Fibroblast of skin of left biceps (primary cell): ENCODE measurements at places on chromosomes 2 and 18.

- DNase-seq: no peak
These were observed 430.3 kb downstream of the XIRP2 start for GRCh38 chr2:167318581-167318980.

- no peak for DNase-seq
These were observed 286.8 kb upstream of the HS6ST1 start for GRCh38 chr2:128605421-128605820.

- no peak for DNase-seq
These were observed 263.8 kb downstream of the PHLPP1 start for GRCh38 chr18:62979176-62979575.

- DNase-seq: no peak
These were observed 104.9 kb downstream of the ZNF236 start for GRCh38 chr18:76927223-76927725.

DNA sequence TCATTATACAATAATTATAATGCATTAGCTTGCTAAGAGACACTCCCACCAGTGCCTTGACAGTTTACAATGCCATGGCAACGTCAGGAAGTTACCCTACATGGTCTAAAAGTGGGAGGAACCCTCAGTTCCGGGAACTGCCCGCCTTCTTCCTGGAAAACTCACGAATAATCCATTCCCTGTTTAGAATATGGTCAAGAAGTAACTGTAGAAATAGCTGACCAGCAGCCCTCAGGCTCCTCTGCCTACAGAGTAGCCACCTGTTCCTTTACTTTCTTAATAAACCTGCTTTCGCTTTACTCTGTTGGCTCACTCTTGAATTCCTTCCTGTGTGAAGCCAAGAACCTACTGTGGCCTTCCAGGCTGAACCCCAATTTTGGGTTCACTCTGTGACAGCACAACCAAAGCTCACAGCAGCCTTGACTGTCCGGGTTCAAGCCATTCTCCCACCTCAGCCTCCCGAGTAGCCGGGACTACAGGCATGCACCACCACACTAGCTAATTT is 20.0 kb upstream of the PTPN2 start:
- no peak for DNase-seq

- no peak for DNase-seq
These were observed 2.4 kb upstream of the SH2D6 start for GRCh38 chr2:85415980-85416650.

DNA sequence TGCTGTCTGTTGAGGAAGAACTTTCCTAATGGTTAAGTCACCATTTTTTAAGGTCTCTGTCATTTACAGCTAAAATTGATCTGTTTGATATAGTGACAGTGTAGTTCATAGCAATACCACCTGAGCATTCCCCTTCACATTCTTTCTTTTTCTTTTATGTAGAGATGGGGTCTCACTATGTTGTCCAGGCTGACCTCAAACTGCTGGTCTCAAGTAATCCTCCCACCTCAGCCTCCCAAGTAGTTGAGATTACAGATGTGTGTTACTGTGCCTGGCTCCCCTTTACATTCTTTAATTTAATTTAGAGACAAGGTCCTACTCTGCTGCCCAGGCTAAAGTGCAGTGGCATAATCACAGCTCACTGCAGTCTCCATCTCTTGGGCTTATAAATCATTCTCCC is 72.7 kb upstream of the ACVR1 start:
- DNase-seq: no peak

GRCh38 chr18:551404-552061 is 28.6 kb upstream of the CETN1 start:
- no peak for DNase-seq

GRCh38 chr2:197311421-197312033 is 947 bp upstream of the ANKRD44 start:
- no peak for DNase-seq

- DNase-seq: no peak
These were observed 206.4 kb upstream of the SESTD1 start for GRCh38 chr2:179470992-179471391.

DNA sequence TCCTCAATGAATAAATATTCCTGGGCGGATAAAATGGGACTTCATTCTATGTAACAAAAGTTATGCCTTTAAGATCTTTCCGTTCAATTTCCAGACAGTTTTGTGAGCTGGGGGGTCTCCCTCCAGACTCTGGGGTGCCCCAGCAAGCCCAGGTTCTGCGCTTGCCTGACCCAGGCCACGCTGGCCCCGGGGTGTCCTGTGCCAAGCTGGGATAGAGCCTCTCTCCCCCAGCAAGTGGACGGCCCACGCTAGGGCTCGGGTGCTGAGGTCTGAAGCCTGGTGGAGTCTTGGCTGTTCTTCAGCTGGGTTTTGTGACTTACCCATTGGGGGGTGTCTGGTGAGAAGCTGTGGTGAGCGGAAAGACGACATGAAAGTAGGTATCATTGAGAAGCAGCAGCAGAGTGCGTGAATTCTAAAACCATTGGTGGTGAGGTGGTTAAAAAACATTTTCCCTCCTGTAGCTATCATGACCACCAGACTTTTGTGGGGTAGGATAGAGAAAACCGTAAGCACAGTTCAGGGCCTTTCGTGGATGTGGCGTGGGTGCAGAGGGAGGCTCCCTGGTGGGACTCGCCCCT is 346.8 kb downstream of the ANAPC1 start:
- no peak for DNase-seq

DNA sequence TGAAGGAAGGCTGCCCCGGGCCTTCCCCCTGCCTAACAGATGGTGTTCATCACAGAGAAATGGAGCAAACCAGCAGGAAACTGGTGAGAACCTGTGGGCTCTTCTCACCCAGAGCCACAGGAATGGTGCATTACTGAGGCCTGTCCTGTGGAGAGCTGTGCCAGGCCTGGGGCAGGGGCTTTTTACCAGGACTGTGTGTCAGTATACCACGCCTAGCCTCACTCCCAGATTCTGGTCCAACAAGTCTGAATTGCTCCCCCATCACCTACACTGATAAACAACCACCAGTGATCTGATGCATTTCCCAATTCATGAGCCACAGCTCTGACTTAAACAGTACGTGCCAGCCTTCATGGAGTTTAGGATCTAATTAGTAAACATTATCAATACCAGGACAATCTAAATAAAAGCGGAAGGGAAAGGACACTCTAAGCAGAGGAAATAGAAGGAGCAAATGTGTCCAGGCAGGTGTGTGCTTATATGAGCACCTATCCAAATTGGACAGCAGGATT is 8.9 kb upstream of the DGUOK start:
- DNase-seq: no peak

DNA sequence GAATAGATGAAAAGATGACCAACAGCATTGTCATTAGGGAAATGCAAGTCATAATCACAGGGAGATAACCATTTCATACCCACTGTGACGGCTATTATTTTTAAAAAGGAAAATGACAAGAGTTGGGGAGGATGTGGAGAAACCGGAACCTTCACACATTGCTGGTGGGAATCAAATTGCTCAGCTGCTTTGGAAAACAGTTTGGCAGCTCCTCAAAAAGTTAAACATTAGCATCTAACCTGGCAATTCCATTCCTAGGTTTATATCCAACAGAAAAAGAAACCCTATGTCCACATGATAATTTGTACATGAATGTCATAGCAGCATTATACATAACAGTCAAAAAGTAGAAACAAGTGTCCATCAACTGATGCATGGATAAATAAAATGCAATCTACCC is 58.2 kb downstream of the KCNG3 start:
- DNase-seq: no peak

DNA sequence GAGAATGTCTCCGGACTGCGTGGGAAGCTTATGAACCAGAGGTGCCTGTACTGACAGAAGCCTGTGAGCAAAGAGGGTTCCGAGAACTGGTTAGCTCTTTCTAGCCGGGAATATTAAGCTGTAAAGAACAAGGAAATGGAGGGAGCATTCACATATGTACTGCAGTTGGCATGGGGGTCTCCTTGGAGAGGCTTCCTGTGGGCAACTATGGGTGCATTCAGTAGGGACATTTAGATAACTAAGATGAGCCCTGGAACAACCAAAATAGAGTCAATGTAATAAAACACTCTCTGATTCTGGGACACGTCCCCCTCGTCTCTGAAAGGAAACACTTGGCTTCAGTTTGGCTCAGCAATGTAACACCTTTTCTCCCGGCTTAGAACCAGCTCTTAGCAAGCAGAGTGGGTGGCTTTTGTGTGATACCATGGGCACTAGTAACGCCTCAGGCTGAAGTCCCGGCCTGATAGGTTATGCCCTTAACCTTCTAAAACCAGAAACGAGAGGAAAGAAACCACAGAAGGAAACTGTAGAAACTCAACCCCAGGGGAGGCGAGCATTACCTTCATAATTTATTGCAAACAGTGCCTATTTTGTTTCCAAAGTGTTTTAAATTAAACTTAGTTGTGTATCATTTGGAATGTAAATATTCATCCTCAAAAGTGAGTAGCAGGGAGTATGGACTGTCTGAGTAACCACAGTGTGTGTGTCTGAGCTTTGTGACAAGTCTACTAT is 48.8 kb upstream of the LPIN2 start:
- DNase-seq: no peak

- no peak for DNase-seq
These were observed 133.7 kb upstream of the MEIS1 start for GRCh38 chr2:66301022-66301766.

DNA sequence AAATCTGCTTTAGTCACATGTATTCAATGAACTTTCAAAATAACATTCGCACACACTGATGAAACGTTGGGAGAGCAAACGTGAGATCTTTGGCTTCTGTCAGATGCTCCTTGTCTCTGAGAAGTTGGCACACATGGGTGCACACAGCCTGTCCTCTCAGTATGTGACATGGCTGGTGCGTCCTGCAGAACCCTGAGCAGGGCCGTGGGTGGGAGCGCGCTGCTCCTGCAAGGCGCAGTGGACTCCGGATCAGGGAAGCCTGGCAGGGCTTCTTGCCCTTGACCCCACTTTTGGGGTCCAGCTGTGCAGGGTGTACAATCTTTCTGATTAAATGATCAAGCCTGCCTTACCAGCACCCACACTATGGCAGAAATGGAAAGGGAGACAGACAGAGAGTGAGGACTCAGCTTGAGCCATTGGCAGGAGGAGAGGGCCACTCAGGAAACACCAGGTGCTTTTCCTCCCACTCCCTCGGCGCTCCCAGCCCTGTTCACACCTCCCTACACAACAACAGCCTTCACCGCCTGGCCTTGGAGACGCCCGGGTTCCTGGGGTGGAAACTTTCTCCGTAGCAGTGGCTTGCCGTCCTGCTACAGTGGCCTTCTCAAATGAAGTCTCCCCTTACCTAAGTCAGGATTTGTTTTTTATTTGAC is 108.4 kb upstream of the SNTG2 start:
- no peak for DNase-seq

- DNase-seq: no peak
These were observed 210.1 kb upstream of the RND3 start for GRCh38 chr2:150697596-150697995.

GRCh38 chr18:79383388-79384056 is 12.2 kb upstream of the NFATC1 start:
- no peak for DNase-seq

DNA sequence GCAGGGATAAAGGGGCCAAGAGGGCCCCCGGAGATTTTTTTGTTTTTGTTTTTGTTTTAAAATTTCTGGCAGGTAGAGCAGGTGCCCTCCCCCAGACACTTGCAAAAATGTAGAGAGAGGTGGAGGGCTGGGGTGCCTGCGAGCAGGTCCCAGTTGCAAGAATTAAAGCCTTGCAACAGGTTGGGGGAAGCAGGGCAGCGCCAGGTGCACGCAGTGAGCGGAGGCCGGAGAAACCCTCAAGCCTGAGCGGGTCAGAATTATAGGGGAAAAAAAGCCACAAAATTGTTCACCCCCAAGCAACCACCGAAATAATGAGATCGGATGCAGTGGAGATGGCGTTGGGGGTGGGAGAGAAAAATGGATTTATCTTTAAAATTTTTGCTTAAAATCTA is 527 bp downstream of the IGFBP5 start:
- no peak for DNase-seq

GRCh38 chr2:40510304-40510703 is 58.4 kb upstream of the SLC8A1 start:
- DNase-seq: no peak

- DNase-seq: no peak
These were observed 126.2 kb upstream of the ZNF516 start for GRCh38 chr18:76621226-76621625.

DNA sequence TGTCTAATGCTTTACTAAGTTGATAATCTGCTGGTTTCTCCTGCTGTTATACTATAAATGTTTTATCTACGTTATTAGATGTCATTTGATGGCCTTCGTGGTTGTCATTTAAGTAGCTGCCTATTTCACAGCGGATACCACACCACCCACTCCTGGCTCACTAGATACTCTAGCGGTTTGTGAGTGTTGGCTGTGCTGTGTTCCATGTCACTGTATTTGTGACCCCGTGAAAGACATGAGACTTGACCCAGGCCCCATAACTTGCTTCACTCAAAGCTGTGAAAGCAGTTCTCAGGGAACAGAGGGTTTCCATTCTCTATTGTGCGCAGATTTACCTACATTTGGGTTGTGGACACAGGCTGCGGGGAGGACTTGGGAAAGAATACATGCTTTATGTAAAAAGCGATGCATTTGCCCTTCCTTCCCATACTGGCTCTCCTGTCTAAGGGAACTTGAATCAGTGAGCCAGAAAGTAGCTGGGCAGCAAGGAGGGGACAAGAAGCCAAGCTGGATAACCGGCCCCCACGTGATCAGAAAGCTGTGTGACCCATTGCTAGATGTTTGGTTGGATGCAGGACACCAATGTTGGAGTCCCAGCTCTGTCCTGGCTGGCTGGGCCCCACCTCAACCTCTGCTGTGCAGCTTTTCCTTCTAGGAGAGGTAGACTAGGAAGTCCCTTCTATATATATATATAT is 52.2 kb downstream of the PLB1 start:
- no peak for DNase-seq

- DNase-seq: no peak
These were observed 109.8 kb upstream of the LTBP1 start for GRCh38 chr2:32836933-32837332.

GRCh38 chr2:41835401-41835800 is 212.4 kb upstream of the PKDCC start:
- no peak for DNase-seq

GRCh38 chr2:2112416-2113105 is 218.5 kb downstream of the MYT1L start:
- no peak for DNase-seq

DNA sequence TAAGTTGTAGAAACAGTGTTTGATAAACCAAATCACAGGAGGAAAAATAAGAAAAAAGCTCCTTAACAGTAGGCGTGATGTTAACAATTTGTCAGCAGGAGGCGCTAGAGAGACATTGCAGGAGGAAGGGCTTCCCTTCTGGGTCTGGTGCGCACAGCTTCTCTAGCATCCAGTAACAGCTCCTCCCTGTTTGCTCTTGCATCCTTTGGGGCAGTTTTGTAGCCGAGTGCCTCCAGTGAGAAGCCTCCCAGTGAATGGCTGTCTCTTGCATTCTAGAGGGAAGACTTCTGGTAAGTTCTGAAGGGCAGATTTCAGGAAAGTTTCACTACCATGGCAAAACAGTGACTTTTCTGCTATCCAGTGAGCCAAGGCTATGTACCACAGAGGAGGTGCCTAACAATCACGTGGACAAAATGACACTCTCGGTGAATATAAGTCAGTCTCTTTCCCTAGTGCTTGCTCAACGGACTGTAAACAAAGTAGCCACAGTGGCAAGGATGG is 9.5 kb upstream of the ZNF396 start:
- DNase-seq: peak; percentile 17

GRCh38 chr18:48361801-48362200 is 47.4 kb downstream of the ZBTB7C start:
- no peak for DNase-seq
